Mammary epithelial cell (primary cell): ENCODE measurements at places on chromosomes 6 and 20. TPM values are rescaled to one million over a fixed set of nuclear protein-coding genes. Genes with fewer than 3 reads are reported as not detected.

GRCh38 chr6:153401751-153402150 is 270.7 kb upstream of the RGS17 start:
- DNase-seq, result no peak

DNA sequence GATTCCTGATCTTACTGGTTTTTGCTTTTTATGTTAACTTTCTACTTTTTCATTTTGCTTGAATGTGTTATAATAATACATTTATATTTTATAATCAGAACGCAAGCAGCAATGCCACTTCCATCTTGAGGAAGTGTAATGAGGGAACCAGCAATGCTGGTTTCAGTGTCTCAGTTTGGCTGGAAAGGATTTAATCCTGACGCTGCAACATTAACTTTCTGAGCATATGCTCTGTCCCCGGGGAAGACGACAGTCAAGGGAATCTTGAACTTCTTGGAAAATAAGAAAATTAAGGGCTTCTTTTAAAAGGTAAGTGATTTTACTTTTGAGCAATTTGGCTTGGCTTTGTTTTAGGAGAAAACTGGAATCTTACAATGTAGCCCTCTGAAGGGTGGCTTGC is 205.5 kb upstream of the AGPAT4 start:
- DNase-seq, result no peak

- DNase-seq, result no peak
Observed at GRCh38 chr20:4369119-4369797, 352.5 kb upstream of the PRND start.

- DNase-seq, result no peak
Observed at GRCh38 chr6:117602899-117603588, 733 bp upstream of the GOPC start.

DNA sequence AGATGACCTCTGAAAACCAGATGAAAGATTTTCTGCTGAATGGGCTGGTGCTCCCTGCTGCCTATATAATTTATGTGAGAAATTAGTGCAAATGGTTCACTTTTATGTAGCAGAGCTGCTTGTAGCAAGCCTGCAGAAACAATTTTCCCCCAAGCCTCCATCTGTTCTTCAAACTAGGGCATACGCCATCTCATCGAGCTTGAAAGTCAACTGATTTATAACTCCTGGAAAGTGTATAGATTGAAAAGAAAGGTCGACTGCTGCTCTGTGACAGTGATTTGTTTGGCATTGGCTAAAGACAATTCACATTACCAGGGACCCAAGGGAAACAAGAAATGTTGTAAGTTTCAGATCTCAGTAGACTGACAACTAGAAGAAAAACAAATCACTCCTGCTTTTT is 93.3 kb downstream of the PACRG start:
- DNase-seq, result no peak

DNA sequence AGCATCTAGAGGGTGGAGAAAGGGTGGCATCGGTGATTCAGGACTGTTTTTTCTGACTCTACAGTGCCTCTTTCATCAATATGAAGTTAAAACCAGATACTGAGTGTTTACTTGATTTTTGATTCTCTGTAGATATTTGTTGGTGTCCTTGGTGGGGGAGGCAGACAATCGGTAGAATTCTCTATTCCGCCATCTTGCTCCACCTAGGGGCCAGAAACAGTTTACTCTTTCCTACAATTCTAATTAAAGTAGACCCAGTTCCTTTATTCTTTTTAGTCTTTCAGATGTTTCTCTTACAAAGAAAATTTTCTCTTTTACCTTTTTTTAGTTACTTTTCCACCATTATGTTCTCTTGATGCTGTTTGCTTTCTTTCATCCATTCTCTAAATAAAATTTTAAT is 162.1 kb upstream of the RAB32 start:
- no peak for DNase-seq

DNA sequence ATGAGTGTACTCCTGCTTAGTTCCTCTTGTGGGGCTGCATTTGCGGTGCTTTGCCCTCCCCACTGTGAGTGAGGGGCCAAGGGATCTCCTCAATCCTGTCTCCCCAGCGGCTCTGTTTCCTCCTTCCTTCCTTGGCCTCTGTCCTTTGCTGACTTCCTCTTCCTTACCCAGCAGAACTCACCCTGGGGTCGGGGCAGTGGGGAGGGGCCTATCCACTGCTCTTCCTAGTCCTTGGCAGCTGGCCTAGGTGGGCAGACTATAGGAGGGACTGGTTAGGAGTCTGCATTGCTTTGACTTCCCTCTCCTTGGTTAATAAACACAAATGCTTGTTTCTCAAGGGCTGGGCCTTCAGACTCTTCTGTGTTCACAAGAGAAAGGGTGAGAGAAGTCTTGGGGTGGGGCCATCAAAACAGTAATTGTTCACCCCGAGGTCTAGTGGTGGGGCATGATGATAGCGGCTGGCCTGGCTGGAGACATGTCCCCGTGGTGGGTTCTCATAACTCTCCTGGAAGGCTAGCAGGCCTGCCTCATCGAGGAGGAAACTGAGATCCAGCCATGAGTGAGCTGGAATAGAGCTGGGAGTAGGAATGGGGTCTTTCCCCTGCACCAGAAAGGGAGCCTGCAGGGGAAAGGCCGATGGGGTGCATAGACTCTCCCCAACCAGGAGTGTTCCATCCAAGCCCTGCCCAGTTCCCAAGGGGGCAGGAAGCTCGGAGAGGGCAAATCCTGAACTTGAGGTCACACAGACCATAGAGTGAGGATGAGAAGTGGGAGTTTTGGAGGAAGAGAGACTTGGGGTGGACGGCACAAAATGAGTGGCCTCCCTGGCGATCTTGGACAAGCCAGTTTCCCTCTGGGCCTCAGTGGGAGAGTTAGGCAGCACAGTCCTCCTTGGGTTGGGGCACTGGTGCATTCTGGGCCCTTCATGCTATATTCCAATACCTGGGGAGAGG is 12.7 kb downstream of the FAM110A start:
- no peak for DNase-seq

DNA sequence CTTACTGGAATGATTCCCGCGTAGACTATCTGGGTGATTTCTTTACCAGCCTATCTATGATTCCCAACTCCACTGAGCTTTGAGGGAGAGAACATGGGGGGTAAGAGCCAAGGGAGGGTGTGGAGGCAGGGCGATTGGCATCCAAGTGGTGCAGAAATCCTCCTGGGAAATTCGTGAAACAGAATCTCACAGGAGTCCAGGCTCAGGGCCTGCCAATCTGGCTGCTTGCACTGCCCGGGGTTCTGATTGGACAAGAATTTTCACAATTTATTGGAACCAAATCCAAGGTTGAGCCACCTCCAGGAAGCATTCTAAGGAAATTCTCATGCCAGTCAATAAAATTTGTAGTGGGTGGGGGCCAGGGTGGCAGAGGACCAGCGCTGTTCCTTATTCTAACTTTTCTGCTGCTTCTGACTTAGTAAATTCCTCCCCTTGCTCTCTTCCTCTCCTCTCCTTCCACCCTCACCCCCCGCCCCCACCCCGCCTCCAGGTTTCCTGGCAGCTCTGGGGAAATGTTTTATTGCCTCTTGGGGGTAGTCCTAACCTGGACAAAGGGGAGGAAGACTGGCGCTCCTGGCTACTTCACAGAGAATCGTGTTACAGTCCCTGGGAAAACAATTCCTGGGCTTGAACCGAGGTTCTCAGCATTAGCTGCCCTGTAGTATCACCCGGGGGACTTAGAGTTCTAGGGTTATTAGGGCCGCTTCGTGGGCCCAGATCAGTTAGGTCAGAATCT is 3.1 kb downstream of the BMP6 start:
- no peak for DNase-seq

DNA sequence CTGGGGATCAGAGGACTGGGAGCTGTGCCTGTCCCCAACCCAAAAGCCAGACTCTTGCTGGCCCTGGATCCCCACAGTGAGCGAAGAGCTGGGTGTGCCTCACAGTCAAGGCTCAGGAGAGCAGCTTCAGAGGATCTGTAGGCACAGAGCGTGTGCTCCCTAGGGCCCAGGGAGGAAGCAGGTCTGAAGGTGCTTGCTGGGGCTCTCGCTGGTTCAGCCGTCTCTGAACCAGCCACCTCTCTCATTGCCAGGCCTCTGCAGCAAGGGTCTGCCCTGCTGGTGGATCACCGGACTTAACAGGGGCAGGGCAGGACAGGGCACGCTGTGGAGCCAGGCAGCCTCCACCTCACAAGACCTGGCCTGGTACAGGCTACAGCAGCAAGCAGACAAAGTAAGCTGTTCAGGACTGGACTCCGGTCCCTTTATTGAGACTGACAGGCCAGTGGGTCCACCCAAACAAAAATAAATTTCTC is 13.8 kb downstream of the PCIF1 start:
- DNase-seq, result no peak

- DNase-seq, result peak; percentile 24
Observed at GRCh38 chr20:44279228-44279627, 31.8 kb downstream of the FITM2 start.

- no peak for DNase-seq
Observed at GRCh38 chr20:38129893-38130609, 35.0 kb downstream of the TGM2 start.

DNA sequence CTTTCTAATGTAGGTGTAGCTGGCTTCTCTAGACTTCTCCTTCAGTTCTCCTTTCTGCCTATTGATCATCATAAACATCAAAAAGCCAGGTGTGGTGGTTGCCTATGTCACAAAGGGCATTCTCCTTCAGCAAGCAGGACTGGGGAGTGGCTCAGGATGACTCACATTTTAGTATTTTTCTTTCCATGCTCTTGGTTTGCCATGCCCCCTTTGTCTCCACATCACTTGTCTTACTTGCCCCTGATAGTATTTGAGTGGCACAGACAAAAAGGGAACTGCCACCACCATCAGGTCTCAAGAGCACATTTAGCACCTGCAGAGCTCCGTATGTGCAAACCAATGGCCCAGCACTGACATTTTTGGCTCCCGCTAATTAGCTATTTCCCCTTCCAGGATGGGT is 698.8 kb downstream of the DHX35 start:
- peak; percentile 14 for DNase-seq

DNA sequence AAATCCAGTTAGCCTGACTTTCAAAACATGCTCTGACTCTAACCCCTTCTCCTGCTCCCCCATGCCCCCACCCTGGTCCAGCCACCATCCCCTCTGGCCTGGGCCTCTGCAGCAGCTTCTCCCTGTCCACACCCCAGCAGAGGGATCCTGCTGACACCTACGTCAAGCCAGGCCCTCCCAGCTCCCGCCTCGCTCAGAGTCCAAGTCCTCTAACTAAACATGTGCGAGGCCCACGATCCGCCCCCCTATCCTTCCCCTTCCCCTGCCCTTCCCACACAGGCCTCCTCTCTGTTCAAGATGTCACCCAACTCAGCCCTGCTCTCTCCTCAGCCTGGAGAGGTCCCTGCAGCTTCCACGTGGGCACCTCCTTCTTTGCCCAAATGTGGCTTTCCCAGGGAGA is 33.7 kb downstream of the NFATC2 start:
- no peak for DNase-seq

- peak; percentile 29 for DNase-seq
Observed at GRCh38 chr6:42745083-42745639, 742 bp downstream of the TBCC start.

DNA sequence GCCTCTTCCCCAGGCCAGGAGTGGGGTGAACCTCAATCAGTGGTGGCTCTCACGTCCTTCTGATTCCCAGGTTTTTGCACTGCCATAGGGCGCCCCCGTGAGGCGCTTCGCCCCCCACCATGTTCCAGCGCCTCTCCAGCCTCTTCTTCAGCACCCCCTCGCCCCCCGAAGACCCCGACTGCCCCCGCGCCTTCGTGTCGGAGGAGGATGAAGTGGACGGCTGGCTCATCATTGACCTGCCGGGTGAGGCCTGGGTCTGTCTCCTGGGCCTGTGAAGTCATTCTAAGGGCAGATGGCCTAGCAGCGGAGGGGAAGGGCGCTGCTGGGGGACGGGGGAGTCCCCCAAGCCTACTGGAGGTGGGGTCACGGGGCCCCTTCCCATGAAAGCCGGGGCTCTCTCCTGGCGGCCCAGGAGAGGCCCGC is 4.5 kb downstream of the TP53INP2 start:
- DNase-seq, result no peak

DYNLT2 gene
- 0.17 TPM for polyA plus RNA-seq

BMP6 gene
- 4.2 TPM for polyA plus RNA-seq

BEND6 gene
- polyA plus RNA-seq, result 0.18 TPM

TGM2 gene
- 98.1 TPM for polyA plus RNA-seq

ALDH8A1 gene
- polyA plus RNA-seq, result 0.39 TPM

EYS gene
- 0.14 TPM for polyA plus RNA-seq

LAMP5 gene
- 0.02 TPM for polyA plus RNA-seq

DEFB132 gene
- not detected for polyA plus RNA-seq

OPRL1 gene
- polyA plus RNA-seq, result 0.24 TPM

RIPPLY2 gene
- 0.16 TPM for polyA plus RNA-seq

IPCEF1 gene
- not detected for polyA plus RNA-seq

GGTLC1 gene
- polyA plus RNA-seq, result not detected
